ENCODE measurements at places on chromosomes 3 and 15. TPM values are rescaled to one million over a fixed set of nuclear protein-coding genes. Genes with fewer than 3 reads are reported as not detected.

NTRK3 gene
- total RNA-seq, result 7.1 TPM

ACTC1 gene
- total RNA-seq, result 0.08 TPM

PTPRG gene
- 50.7 TPM for total RNA-seq

NEO1 gene
- total RNA-seq, result 10.9 TPM

SPSB4 gene
- not detected for total RNA-seq

CHSY1 gene
- 11.7 TPM for total RNA-seq

HRG gene
- not detected for total RNA-seq

ECT2 gene
- total RNA-seq, result 9.5 TPM

IL5RA gene
- total RNA-seq, result not detected

CKMT1A gene
- total RNA-seq, result not detected

ONECUT1 gene
- total RNA-seq, result not detected

PDHB gene
- total RNA-seq, result 54.1 TPM

IGSF10 gene
- total RNA-seq, result 0.15 TPM

CISH gene
- 0.94 TPM for total RNA-seq

ECE2 gene
- total RNA-seq, result not detected

THRB gene
- total RNA-seq, result 7.5 TPM

MORC1 gene
- total RNA-seq, result not detected

FANCD2OS gene
- total RNA-seq, result not detected

NAALADL2 gene
- total RNA-seq, result 2.0 TPM

CNTN6 gene
- not detected for total RNA-seq

SPATA12 gene
- total RNA-seq, result under 0.01 TPM

All from smooth muscle cell of the coronary artery (primary cell).